DMS 273 treated with DMSO at 0.1 percent for 48 hours (cell line): ENCODE measurements at places on chromosomes 5 and 9.

GRCh38 chr9:129665814-129666520 lies 520 bp downstream of the PRRX2 start:
- no peak for DNase-seq

- DNase-seq = no peak
These were observed 108.4 kb downstream of the MSX2 start for GRCh38 chr5:174832811-174833210.

- no peak for DNase-seq
These were observed 69.5 kb upstream of the UNC5A start for GRCh38 chr5:176740702-176741496.

DNA sequence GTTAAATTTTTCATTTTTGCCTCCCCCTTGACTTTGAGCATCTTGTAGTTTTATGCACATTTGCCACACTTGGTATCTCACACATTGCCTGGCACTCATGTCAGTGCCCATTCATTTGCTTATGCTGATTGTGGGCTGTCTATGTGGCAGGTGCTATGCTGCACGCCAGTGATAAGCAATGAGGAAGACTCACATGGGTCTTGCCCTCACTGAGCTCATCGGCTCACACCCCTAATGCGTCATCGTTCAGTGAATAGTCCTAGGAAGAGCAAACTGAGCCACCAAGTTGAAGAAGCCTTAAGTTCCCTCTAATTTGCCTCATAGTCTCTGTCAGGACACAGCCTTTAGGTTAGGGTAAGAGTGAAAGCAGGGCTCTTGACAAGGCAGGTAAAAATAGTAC lies 209.4 kb upstream of the IL12B start:
- no peak for DNase-seq

- no peak for DNase-seq
These were observed 84.2 kb upstream of the SEMA6A start for GRCh38 chr5:116658830-116659229.

GRCh38 chr9:109776391-109776790 lies 3.6 kb upstream of the PALM2AKAP2 start:
- no peak for DNase-seq

GRCh38 chr9:137295238-137295811 lies 6.7 kb downstream of the NRARP start:
- DNase-seq = no peak

DNA sequence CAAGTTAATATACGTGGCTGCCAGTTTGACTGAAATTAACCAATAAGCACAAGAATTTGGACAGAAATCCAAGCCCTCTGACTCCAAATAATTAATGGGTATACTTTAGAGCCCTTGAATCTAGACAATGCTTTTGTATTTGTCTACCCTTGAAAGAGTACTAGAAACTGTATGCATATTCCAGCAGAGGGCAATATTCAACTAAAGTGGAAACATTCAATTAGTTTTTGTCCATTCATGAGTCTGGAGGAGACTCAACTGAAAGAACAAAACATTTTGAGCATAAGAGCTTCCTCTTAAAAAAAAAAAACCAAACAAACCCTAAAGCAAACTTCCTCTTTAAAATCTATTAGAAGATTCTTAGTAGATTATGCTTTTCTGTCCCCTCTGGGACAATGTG lies 157.8 kb downstream of the ARHGEF28 start:
- no peak for DNase-seq

GRCh38 chr5:30768056-30768690 lies 425.3 kb upstream of the CDH6 start:
- DNase-seq = no peak

GRCh38 chr5:9241479-9242305 lies 304.2 kb downstream of the SEMA5A start:
- no peak for DNase-seq

GRCh38 chr5:158792976-158793375 lies 306.7 kb downstream of the EBF1 start:
- DNase-seq = no peak

DNA sequence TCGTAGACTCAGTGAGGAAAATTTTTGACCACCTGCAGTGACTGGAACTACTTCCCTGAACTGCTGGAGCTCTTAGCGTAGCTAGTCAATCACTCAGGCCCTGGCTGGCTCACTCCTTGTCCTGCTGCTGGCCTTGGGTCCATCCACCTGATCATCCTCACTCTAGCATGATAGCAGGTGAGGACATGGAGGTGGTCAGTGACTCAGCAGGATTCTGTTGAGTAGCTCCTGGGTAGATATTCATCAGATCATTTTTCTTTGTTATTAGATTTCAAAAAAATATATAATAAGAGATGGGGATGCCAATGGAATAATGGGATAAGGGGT lies 25.0 kb upstream of the SEMA4D start:
- no peak for DNase-seq

DNA sequence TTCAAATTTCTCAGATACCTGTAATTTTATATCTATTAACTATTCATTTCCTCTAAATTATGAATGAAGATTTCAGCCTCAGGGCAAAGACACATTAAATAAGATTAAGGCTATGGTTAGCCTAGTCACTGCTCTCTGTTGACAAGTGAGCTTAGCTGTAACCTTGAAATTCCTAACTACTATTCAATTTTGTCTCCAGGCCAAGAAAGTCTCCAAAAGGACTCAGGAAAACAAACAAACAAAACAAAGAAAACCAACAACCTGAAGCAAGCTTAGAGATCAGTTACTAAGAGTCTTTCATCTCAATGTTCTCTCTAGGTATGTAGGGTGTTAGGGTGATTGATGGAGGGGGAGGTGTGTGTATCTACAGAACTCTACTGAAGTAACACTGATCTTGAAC lies 9.6 kb upstream of the CTNNAL1 start:
- no peak for DNase-seq

GRCh38 chr9:26667882-26668281 lies 224.7 kb downstream of the CAAP1 start:
- DNase-seq = no peak

GRCh38 chr5:75831561-75831960 lies 114.3 kb upstream of the POC5 start:
- no peak for DNase-seq

GRCh38 chr9:136044971-136045594 lies 50.0 kb downstream of the NACC2 start:
- DNase-seq = no peak

GRCh38 chr5:13632676-13633075 lies 311.8 kb downstream of the DNAH5 start:
- DNase-seq = no peak

DNA sequence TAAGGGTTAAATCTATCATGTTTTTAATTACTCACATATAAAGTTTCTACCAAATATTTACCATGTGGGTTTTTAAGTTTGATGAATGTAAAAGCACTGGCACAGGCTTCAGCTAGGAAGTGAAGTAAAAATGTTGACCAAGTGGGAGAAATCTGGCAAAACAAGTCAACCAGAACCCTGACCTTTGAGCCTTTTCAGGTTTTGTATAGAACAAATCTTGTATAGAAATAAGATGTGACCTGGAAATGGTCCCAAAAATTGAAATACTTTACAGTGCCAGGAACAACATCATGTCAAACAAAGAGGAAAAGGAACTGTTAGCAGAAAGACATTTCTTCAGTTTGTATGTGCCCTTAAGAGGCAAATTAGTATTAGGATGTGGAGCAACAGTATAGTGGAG lies 137.6 kb downstream of the CCDC192 start:
- DNase-seq = no peak

DNA sequence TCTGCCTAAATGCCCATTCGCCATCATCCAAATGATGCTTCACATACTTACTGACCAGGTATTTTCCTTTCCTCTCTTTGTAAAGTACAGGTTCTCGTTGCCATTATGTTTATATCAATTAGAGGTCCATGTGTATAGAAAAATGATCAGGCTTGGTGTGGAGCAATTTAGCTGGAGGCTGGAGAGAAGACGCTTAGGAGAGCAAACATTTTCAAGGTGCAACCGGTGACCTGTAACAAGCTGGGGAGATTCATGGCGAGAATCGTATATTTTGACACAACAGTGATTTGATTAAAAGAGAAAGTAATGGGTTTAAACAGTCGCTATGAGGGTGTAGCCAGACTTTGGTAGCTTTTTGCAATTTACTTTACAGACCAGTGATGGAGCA lies 170.9 kb upstream of the TBCA start:
- no peak for DNase-seq

- DNase-seq = no peak
These were observed 21.3 kb upstream of the LMNB1 start for GRCh38 chr5:126755593-126755992.

- no peak for DNase-seq
These were observed 392.5 kb downstream of the TMEM167A start for GRCh38 chr5:82684659-82685058.

DNA sequence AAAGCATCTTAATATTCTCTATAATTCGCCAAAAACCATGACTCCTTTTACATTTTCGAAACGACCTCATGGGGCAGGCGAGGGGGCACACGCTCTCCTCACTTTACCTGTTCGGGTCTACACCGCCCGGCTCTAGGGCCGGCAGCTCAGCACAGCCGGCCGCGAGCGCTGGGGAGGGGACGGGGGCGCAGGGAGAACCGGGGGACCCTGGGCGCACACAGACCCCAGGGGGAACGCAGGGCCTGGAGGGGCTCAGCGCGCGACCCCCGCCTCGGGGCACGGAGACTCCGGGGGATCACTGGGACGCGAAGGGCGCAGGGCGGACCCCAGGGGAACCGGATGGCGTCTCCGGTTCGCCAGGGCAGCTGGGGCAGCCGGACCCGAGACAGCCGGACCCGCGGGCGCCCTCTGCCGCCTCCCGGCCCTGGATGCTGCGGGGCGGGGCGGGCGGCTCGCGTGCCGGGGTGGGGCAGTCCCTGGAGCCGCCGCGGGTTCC lies at the start of gene AHRR:
AHRR (plus strand) TSS at position 485 of the 496 bp plus-strand sequence. CDS start 22,189 bp downstream, outside the sequence.
- peak; percentile 4 for DNase-seq

- DNase-seq = no peak
These were observed 130.6 kb downstream of the CACNA1B start for GRCh38 chr9:138007918-138008841.

DNA sequence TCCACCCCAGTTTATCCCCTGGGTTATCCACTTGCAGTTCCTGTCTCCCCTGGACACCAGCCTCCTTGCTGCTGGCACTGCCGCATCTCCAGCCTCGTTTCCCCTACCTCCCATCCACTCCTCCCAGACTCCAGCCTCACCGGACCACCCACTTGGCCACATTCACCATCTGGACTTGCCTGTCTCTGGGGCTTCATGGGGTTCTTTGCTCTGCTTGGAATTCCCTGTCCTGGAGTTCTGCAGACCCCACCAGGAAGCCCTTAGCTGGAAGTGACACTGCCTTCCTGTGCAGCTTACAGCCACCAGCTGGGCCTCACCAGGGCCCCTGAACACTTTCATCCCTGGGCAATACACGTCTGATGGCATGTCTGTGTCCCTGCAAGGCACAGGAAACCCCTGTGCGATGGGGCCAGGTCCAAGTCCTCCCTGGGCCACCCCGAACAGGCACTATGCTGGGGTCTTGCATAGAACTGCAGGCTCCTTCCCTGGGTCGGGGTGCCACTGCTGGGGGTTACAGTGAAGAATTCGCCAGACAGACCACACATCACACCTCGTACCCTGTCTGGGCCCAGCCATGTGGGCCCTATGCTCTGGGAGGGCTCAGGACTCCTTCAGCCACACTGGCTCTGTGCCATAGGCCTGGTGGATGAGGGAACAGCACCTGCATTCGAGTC lies 3.0 kb downstream of the FLT4 start:
- no peak for DNase-seq

- no peak for DNase-seq
These were observed 1.1 kb downstream of the GSN start for GRCh38 chr9:121268851-121269641.

DNA sequence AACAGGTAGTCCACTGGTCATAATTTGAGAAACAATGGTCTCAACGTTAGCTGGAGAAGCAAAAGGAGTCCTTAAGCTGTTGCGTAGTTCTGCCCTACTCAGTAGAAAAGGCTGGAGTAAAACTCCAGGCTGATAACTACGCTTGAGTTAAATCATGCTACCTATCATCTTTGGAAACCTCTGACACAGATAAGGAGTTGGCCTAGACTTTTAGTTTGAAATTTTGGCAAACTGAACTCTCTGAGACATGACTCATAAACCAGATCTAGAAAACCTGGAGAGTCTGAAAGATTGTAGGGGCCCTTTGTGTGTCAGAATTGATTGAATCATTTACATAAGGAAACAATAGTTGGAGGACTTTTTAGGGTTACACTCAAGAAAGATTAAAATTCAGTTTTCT lies 26.3 kb downstream of the NMUR2 start:
- no peak for DNase-seq

- no peak for DNase-seq
These were observed 49.7 kb downstream of the PRDM6 start for GRCh38 chr5:123138774-123139173.

GRCh38 chr9:111810908-111811307 lies 16.2 kb upstream of the SHOC1 start:
- no peak for DNase-seq

GRCh38 chr5:22431840-22432239 lies 421.3 kb downstream of the CDH12 start:
- no peak for DNase-seq

- DNase-seq = peak; percentile 76
These were observed 124.0 kb upstream of the EFNA5 start for GRCh38 chr5:107794741-107795140.

DNA sequence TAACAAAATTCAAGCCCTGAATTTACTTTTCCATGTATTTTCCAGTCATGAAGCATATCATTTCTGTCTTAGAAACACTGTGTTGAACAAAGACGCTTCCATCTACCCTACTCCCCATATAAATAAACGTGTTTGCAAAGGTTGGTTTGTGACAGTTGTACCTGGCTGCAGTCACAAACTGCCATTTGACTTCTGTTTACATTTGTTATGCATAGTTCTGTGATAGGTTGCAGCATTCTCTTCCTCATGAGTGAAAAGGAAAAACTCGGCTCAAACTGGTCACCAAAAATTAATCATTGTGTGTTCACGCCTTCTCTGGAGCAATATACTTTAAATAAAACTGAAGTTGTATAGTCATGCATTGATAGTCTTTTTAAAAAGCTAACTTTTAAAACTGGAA lies 69.3 kb upstream of the MOCS2 start:
- DNase-seq = no peak

DNA sequence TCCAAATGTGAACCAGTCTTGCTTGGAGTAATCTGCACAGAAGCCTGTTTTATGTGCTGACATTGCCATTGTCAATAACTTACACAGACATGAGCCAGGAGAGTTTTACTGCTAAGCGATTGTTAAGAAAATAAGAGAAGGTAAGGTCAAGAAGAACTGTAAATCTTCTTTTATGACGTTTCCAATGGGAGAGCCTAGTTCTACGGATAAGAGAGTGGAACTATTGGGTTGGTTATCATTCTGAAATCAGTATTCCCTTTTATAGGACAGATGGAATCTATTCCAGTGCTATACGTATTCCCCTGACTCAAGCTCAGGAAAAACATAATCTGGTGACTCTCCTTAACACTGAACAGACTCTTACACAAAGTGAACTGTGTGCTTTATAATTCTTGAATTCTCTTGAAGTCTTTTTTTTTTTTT lies 137.9 kb upstream of the OTULINL start:
- DNase-seq = no peak

GRCh38 chr9:90680534-90680933 lies 37.9 kb upstream of the DIRAS2 start:
- no peak for DNase-seq
